ENCODE measurements at places on chromosomes 13 and 19. TPM values are rescaled to one million over a fixed set of nuclear protein-coding genes. Genes with fewer than 3 reads are reported as not detected.

GRCh38 chr13:58850161-58850560 lies 1218.6 kb downstream of the PCDH17 start:
- peak; percentile 55 for DNase-seq

DNA sequence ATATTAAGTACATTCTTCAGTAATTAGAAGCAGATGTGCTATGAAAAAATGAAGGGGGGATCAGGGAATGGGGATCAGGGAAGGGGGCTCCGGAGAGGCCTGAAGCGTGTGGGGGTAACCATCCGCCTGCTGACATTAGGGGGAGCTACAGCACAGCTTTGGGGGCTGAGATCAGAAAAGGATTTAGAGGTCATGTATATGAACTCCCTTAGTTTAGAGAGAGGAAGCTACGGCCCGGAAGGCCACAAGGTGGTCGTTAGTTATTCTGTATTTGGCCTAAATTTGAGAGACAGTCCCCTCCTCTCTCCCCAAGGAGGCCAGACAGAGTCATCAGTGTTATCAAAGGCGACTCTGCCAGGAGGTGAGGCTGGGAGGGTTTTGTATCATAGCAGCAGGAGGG lies 99.0 kb downstream of the TM9SF2 start:
- DNase-seq: no peak

Gene SRRM5
- total RNA-seq: 0.24 TPM

Gene KIR2DL3
- 1.7 TPM for total RNA-seq

All from umbilical cord (tissue), 2 donors.